Naive thymus-derived CD4-positive, alpha-beta T cell (primary cell): ENCODE measurements at places on chromosomes 3 and 15.

- no peak for DNase-seq
These were observed 1.8 kb downstream of the PLXNB1 start for GRCh38 chr3:48428088-48428571.

GRCh38 chr3:188707381-188708288 is 464.1 kb upstream of the TPRG1 start:
- no peak for DNase-seq

DNA sequence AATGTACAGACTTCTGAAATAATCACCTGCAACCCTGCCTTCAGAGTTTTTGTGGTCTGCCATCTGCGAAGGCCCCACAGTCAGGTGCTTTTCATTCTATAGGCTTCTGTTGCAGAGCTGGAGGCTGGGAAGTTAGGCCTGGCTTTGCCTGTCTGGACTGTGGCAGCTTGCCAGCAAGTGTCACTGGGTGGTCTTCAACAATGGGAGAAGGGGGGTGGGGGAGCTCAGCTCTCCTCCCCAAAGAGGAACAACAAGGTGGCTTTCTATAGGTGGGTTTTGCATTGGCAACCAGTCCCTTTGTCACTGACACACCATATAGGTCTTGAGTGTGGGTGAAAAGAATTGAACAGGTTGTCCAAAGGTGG is 7.3 kb downstream of the BOC start:
- no peak for DNase-seq

GRCh38 chr3:103953796-103954195 is 1412.9 kb upstream of the ALCAM start:
- DNase-seq, result no peak

DNA sequence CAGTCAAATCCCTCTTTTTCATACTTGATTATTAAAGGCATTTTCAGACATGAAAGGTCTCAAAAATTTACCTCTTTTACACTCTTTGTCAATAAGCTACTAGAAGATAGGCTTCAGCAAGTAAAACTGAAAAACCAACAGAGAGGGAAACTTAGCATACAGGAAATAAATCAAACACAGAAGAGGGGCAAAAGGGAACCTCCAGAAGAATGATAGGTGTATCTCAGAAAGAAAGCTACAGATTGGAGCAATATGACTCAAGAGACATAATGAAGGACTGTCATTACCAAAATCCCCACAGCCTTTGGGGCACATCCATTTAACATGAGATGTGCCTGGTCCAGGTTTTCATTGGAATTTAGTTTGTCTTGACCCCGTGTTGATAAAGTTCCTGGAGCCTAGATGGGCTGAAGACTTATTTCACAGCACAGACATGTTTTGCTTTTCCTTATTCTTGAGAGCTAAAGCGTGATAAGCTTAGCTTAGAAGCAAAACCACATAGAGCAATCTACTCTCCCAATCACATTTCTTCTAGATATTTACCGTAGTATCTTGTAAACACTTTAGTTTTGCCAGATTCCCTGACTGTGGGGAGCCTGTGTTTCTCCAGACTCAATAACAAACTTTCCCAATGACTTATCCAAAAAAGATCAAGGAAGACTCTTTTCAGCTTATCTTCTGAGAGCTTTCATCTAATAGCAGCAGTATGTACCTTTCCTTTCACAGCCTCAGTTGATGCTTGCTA is 11.7 kb downstream of the LRRFIP2 start:
- no peak for DNase-seq

- peak; percentile 64 for DNase-seq
These were observed 6.2 kb upstream of the CTDSPL start for GRCh38 chr3:37855363-37855970.

DNA sequence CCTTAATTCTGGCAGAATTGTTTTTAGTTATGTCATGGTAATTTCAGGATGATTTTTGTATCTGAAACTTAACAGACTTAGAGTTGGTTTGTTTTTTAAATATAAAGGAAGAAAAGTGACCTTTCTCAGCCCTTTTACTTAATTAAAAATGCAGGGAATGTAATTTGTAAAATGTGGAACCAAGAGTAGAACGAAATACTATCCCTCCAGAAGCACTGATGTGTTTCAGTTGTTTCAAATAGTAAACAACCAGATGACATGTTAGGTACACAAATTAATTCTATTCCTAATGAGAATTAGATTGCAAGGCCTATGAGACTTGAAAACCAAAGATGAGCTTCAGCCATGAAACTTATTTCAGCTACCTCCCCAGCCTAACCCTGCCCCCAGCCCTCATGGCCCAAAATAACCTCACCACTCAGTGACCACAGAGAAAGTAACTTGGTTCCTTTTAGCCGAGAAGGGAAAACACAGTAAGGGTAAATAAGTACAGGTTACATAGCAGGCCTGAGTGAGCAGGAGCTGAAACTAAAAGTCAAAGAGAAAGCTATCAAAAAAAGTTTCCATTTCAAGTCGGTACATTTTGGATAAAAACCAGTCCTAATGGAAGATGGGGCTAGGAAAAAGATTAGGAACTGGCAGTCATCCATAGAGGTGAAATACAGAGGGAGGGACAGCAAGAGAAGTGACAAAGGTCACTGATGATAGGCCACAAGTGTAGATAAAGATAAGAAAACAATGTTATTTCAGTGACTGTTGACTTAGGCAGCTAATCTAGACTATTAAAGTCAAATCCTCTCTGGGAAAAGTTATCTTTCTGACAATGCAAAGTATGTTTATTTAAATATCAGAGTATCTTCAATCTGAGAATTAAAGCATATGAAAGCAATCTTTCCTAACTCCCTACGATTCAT is 23.2 kb downstream of the SENP8 start:
- DNase-seq, result no peak

- no peak for DNase-seq
These were observed 34.6 kb upstream of the DNAJC13 start for GRCh38 chr3:132382688-132383194.

DNA sequence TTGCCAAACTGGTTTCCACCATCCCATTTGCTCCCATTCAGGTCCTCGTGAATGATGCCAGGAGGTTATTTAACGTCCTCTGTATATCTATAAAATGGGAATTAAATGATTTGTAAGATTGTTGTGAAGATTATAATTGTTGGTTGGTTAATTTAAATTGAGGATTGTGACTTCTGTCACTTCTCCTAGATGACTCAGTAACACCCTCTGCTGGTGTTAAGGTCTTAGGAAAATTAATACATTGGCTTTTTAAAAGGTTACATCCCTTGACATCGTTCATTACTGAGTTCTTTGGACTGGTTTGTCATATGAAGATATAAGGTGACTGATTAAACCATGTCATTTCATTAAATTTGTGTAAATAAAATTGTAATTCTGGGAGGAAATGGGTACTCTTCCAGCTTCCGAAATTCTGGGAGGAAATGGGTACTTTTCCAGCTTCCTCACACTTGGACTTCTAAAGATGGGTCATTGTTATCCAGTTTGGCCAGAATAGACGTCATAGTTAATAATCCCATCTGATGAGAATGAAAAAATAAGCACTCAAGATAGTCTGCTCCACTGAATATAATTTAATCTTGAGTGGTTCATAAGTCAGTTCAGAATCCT is 33.3 kb upstream of the PAQR5 start:
- DNase-seq, result peak; percentile 7

- no peak for DNase-seq
These were observed 11.9 kb downstream of the ABI3BP start for GRCh38 chr3:100981164-100981911.

DNA sequence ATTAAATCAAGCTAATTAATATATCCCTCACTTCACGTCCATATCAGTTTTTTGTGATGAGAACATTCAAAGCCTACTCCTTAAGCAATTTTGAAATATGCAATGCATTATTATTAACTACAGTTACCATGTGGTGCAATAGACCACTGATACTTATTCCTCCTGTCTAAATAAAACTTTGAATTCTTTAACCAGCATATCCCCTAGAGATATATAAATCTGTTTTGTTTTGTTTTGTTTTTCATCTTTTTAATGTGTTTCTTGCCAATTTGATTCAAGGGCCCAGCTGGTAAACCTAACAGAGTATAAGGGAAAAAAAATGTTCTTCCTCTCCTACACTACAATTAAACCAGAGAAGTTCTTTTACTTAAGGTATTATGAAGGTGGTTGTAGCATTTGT is 524.2 kb downstream of the NAALADL2 start:
- no peak for DNase-seq

DNA sequence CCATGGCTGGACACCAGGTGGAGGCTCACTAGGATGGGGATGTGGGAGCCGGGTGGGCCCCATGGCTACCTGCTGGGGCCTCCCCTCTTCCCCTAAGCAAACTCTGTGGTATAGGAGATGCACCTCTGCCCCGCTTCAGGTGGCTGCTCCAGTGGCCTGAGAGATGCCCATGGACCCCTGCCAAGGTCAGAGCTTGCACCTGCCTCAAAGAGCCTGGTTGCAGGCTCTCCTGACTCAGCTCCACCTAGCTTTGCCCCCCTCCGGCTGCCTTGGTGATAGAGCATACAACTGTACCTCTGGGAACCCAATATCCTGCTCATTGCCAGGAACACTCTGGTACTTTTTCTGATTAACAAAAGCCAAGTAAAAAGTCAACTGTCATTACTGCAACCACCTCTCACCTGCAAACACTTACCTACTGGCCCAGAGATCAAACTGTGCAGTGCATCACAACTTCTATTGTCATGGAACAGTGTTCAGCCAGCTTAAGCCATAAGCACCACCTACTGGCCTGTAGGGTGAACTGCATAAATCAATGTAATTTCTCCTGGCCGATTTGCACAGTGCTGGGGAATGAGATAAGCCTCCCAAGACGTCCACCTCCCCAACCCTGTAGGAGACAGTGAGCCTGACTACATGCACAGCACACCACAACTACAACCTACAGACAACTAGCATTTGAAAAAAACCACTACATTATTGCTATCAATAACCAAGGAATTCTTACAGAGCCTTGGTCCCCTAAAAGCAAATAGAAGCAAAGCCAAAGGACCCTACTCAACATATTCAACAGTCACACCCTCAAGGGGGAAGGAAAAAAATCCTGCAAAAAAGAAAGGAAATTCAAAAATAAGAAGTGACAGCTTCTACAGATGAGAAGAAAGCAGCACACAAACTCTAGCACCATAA is 352.4 kb upstream of the ARHGEF26 start:
- peak; percentile 64 for DNase-seq
